IPS DF 6.9 (cell line): ENCODE measurements at places on chromosomes 11 and 22.
A peak's percentile ranks its signal among the peaks of the same experiment; 100 is the strongest.

DNA sequence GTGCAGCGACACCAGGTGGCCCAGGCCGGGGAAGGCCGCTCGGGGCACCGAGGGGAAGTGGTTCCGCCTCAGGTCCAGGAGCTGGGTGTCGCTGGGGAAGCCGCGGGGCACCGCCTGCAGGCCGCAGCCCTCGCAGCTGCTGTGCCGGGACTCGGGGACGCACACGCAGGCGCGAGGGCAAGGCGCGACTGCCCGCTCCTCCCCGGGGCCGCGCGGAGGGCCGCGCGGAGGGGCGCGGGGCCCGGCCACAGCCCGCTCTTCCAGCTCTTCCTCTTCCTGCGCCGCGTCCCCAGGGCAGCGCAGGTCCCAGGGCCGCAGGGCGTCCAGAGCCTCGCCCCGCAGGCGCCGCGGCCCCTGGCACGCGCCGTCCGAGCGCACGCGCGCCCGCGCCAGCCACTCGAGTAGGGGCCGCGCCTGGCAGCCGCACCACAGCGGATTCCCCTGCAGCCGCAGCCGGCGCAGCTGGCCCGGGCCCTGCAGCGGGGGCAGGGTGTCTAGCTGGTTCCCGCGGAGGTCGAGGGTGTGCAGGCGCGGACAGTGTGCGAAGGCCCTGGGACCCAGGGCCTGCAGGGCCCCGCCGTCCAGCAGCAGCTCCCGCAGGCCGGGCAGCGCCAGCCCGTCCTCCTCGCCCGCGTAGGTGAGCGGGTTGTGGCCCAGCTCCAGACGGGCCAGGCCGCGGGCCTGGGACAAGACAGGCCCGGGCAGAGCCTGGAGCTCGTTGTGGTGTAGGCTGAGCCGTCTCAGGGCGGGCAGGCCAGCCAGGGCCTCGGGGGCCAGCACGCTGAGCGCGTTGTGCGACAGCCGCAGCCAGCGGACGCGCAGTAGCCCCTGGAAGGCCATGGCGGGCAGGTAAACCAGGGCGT lies 2.8 kb downstream of the CHADL start:
- DNase-seq, result no peak

- no peak for DNase-seq
Observed at GRCh38 chr22:41023299-41023623, 69.1 kb upstream of the EP300 start.

- no peak for DNase-seq
Observed at GRCh38 chr22:25148149-25148691, 51.4 kb upstream of the CRYBB3 start.

GRCh38 chr11:96794152-96794551 lies 404.3 kb downstream of the JRKL start:
- DNase-seq, result peak; percentile 27

DNA sequence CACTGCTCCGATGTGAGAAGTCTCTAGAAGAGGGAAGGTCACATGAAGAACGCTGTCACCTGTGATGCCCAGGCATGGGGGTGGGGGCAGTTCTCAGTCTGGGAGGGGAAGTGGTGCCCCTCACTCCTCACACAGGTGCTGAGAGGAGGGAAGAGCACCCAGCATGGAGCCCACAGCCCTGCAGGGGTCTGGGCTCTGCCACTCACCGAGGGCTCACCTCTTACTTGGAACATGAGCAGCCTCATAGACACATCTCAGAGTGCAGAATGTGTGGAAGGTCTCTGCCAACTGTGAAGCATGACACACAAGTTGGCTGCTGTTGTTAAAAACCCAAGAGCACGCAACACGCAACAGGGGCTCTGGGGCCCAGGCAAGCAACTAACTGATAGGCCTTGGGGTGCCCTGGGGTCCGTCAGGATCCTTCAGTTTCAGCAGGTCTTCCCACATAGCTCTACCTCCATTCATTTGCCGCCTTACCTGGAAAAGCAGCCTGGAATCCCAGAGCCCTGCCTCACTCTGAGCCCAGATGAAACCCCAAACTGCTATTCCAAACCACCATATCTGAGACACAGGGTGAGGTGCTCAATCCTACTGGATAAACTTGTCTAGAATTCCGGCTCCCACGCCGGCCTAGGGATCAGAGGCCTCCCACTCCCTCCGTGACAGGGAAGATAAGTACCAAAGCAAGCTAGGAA lies 17.5 kb upstream of the TMPRSS4 start:
- DNase-seq, result no peak

- DNase-seq, result no peak
Observed at GRCh38 chr11:119342023-119342300, 1.3 kb upstream of the C1QTNF5 start.

GRCh38 chr11:62959422-62959980 lies 25.3 kb downstream of the SLC22A6 start:
- no peak for DNase-seq

DNA sequence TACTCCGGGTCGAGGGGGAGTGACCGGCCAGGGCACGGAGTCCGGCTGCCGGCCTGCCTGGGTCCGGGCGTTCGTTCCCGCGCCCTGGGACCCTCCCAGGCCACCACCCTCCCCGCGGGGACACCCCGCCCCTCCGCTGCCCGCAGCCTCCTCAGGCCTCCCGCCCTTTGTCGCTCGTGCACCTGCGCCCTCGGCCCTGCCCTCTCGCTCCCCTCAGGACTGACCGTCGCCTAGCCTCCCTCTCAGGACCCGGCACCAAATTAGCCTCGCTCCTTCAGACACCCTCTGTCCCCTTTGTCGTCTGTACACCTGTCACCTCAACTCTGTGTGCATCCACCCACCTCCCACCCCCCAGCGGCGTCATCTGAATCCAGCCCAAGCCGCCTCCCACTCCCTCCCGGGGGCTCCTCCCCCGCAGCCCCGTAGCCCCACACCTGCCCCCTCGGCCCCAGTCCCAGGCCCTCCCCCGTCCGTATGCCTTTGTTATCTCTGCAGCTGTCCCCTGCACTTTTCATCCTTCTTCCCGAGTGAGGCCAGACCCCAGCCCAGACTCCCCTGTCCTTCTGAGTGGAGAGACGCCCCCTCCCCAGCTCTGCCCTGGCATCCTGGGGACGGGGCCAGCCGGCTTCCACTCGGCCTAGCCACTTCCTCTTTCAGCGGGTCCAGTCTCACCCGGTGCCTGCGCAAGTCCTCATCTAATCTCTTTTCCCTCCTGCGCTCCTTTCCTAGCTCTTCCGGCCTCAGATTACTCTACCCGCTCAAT lies 643 bp downstream of the TIGD3 start:
- no peak for DNase-seq

DNA sequence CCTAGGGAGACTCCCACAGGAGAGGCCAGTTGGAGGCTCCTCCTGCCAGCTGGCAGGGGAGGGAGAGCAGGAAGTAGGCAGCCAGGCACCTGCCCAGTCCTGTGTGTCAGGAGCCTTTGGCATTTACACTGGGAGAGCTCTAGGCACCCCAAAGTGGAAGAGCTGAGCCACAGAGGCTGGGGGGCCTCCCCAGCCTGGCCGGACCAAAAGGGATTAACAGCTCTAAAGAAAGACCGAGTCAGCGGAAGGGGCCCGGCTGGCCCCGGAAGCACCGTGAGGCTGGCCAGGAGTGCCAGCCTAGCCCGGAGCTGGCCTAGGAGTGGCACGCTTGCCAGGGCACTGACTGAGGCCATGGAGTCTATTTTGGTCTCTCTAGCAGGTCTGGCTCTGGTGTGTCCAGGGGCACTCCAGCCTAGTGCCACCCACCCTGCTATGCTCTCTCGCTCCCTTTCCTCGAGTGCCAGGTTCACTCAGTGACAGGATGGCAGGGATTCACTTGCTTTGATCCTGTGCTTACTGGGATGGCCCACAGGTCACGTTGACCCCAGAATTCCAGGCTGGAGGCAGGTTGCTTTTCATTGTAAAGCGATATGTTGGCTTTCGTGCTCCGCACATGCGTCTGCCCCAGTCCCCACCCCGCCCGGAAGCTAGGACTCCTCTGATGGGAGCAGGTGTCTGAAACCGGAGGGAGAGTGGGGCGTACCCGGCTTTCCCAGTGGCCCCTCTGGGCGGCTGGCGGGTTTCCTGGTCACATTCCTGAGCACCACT lies 3.3 kb upstream of the KMT5B start:
- DNase-seq, result no peak

GRCh38 chr11:68146010-68146540 lies 24.9 kb upstream of the CHKA start:
- DNase-seq, result no peak

DNA sequence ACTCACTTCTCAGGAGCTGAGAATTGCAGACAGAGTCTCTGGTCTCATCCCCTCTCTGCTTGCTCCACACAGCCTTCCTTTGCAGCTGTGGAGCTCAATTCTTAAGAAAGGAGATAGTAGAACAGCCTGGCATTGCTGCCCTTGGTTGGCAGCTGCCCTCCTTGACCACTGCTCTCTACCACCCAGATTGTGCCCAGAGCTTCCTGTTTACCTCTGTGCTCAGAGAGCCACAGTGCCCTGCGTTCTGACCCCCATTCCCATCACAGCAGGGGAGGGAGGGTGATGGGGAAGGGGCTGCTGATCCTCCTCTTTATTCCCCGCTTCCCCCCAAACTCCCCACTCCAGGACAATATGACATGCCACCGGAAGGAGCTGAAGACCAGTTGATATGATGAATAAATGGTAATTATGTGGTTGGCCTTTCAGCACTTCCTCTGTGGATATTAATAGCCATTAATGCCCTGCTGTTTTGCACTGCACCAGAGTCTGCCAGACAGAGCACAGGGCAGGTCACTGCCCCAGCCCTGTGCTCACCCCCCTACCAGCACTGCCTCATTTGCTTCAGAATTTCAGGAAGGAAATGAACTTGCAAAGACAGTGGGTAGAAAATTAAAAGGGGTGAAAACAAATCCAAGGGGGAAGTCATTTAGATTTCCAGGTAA lies 426.8 kb upstream of the CADM1 start:
- DNase-seq, result no peak

GRCh38 chr11:12182676-12183541 lies 72.5 kb downstream of the MICAL2 start:
- no peak for DNase-seq

GRCh38 chr11:66172146-66172545 lies 96.3 kb upstream of the RAB1B start:
- DNase-seq, result no peak

DNA sequence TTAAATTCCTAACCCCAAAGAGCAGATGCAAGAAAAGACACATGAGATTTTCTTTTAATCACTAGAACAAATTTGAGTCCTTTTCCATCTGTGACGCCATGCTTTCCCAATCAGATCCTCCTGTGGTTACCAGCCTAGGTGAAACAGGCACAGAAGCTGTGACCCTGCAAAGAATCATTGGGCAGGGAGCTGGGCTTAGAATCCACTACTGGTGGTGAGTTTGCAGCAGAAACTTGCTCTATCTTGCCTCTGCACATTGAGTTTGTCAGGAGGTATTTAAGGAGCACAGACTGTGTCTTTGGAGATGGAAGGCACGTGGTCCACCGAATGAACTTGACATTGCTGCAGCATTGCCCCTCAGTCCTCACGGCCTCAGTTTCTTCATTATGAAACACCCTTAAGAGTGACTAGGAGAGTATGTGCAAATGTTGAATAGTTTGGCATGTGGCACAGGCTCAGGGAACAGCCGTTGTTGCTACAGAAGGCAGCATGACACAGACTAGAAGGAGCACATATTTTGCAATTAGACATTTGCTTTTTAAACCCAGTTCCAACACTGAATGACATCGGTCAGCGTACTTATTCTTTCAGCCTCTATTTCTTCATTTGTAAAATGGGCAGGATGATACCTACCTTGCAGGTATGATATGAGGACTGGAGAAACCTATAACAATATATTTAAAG lies 127.6 kb downstream of the DBX1 start:
- DNase-seq, result no peak

DNA sequence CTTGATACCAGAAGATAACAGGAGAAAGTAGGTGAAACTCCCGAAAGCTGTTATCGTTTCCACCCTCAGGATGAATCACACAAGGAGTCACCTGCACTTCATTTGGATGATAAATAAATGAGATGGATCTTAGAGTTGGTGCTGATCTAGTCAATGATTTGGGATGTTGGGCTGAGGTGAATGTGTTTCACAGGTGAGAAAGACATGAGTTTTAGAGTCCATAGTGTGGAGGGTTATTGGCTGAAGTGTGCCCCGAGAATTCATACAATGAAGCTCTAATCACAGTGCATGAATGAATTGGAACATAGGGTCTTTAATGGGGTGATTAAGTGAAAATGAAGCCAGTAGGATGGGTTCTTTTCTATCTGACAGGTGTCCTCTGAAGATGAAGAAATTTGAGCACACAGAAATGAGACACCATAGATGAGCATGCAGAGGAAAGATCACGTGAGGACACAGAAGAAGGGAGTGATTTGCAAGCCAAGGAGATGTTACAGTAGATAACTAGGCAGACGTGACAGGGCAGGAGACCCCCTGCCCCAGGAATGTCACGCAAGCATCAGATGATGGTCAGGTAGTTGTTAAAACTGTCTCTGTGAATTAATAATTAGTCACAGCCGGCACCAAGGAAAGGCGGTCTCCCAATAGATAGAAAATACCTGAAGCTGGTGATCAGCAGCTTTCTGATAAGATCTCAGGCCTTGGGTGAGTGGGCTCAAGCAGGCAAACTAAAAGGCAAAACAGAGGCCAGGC lies 60.3 kb upstream of the IGLL5 start:
- no peak for DNase-seq

DNA sequence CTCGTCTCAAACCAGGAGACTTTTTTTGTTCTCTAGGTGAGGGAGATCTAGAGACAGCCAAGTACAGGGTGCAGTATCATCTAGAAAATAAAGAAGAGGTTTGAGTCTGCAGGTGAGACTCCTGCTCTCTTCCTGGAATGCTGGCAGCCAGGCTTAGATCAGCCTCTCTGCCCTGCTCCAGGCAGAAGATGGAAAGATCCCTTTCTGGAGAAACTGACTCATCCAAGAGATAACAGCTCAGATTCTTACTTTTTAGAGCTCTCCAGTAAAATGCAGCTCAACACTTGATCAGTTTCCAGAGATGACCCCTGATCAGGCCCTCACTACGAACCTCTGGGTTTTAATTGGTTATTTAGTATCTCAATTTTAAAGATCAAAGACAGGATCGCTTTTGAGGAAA lies 44.6 kb upstream of the EHF start:
- DNase-seq, result no peak

GRCh38 chr22:44295406-44295805 lies 17.3 kb downstream of the SHISAL1 start:
- no peak for DNase-seq

- DNase-seq, result no peak
Observed at GRCh38 chr11:95720195-95720594, 69.4 kb downstream of the FAM76B start.

DNA sequence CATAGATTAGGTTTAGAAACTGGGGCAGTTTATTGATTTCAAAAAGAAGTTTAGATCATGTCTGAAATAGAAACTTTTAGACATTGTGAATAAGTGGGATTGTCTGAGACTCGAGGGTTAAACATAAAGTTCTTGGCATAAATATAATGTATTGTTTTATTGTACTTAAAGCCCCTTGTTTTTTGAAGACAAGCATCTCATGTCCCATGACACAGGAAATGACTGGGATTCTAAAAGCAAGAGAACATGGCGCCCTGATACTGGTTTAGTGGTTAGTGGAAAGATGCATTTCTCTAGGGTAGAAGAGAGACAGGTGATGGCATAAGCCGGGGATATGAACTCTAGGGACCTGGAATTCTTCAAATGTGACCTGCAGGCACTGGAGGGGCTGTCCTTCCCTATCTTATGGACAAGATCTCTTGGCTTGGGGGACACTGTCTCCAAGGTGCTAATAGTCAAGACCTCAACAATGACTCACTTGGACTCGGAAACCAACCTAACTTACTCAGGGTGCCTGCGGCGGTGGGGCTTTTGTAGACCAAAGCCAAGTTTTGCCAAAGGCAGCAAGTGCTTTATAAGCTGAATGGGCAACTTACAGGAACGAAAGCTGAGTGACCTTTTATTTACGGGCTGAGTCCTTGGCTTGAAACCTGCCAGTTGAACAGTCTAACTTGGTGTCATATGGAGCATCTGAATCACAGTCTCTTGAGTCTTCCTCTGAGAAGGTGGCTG lies 48.2 kb downstream of the UBASH3B start:
- DNase-seq, result no peak

- no peak for DNase-seq
Observed at GRCh38 chr22:22391543-22391942, 117.0 kb downstream of the ZNF280B start.
